ENCODE measurements at places on chromosomes 5 and 9.

DNA sequence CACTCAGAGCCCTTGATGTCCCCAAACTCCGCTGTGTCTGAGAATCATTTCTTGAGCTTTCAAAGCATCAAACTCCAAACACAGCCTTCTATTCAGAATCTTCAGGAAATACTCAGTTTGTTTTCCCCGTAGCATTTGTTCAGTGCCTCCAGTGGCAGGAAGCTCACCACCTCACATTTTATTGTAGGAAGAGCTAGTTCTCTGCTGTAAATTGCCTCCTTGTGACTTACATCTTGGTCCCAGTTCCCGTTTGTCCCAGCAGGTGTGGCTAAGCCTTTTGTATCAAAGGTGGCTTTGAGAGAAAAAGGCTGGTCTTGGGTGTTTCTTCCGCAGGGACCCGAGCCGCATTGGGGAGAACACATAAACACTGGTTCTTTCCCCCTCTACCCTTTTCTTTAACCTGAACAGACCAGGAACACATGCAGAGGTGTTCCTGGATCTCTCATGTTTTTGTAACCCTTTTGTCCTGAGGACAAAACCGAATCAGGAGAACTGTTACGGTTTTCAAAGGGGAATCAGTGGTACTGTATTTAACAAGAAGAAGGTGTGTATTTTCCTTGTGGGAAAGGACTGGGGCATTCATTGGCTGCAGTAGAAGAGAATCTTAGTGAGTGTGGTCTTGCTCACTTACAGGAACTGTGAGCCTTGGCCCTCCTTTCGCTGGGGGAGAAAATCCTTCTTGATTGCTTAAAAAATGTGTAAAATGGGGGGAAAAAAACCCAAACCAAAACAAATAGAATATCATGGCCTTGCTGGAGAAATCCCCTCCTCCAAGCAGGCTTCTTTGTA lies 1.9 kb downstream of the OSMR start:
- no peak for DNase-seq

- DNase-seq = no peak
Measured at GRCh38 chr5:138662599-138662998, 87.4 kb upstream of the HSPA9 start.

DNA sequence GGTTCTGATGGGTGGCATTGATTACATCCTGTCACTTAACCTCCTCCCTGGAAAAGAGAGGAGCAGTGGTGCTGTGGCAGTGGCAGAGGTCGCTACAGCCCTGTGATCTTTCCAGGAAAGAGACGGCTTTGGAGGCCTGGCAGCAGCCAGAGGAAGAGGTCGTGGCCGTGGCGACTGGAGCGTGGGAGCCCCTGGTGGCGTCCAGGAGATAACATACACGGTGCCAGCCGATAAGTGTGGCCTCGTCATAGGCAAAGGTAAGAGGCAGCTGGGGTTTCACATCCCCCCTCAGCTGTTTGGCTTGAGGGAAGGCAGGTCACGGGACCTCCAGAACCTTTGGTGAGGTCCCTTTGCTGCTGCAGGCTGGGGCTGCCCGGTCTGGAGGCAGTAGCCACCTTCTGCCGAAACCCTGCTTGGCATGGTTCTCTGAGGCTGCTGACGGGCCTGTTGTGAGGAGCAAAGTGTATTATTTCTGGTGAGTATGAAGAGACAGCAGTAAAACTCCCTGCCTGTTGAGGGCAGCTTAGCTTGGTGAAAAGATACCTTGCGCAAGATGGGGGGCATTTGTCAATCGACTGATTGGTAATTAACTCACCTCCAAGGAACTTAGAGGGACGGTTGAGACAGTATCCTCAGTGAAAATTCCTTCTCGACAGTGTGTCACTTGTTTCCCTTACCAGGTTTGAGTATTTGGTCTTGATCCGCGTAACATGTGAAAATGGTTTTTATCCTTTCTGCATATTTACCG lies 38.0 kb upstream of the PRDM12 start:
- no peak for DNase-seq

- DNase-seq = no peak
Measured at GRCh38 chr9:98373609-98374008, 118.2 kb upstream of the TBC1D2 start.

GRCh38 chr5:54276048-54276447 lies 34.3 kb downstream of the ARL15 start:
- no peak for DNase-seq

- no peak for DNase-seq
Measured at GRCh38 chr5:118604106-118604505, 384.2 kb downstream of the DTWD2 start.

- DNase-seq = no peak
Measured at GRCh38 chr5:13708432-13708831, 236.1 kb downstream of the DNAH5 start.

DNA sequence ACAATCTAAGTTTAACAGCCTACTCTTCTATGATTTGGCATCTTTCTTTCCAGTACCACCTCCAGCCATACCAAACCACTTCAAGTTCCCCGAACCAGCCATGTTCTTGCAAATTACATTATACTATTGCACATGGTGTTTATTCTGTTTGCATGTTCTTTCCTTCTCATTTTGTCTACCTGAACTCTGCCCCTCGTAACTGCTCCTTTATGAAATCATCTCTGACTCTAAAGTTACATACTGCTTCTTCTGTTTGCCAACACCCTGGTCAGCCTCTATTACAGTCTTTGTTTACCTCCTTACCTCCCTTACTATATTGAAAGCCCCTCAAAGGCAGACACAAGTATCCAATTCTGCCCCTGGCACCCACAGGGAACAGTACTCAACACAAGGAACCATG lies 6.0 kb downstream of the PPP6C start:
- DNase-seq = no peak

DNA sequence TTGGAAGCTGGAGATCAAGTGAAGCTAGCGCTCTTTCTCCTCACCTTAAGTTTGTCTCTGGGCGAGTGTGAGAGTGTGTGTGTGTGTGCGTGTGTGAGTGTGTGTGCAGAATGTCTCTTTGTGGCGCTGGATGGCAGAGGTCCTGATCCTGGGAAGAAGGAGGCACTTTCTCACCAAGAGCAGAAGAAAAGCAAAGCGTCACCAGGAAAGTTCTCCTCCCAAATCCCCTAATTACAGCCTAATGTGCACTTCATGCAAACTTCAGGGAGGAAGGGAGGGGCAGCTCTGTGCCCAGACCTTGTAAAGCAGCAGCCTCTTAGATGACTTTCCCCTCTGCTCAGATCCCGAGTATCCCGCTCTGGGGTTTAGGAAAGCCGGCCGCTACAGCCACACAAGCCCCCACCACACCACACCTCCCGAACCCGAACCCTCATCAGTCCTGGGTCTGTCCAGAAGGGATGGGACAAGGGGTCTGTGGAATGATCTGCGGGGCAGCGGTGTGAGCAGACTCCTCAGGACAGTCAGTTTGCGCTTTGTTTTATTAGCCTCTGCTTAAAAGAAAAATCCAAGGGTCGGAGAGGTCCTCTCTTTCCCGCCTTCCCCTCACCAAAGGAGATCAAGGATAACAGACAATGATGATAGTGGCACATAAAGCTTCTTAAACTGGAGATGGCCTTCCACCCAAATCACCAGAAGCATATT lies at the start of gene HAPLN1:
Gene HAPLN1, minus strand, starts transcription at position 20 of the 702 bp plus-strand sequence. CDS start 47,332 bp downstream, outside the sequence.
- no peak for DNase-seq

- DNase-seq = no peak
Measured at GRCh38 chr5:72478276-72478675, 28.9 kb downstream of the ZNF366 start.

GRCh38 chr5:142797420-142797819 lies 27.2 kb downstream of the ARHGAP26 start:
- DNase-seq = no peak

DNA sequence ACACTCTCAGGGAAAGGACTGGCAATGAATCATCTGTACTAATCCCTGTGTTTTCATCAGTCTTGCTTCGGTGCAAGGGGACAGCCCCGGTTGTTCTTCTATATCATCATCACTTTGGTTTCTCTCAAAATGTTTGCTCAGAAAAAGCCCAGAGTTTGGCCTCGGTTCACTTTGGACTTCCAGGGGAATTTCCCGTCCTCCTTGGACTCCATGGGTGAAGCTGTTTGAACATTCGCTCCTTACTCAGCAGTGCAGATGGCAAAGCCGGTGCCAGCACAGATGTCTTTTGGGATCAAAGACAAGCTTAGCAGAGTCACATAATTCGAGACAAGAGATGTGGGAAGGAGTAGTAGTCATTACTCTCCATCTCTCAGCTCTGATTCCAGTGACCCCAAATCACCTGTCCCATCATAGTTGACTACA lies 69.8 kb upstream of the TNFSF8 start:
- no peak for DNase-seq

GRCh38 chr9:107708791-107709190 lies 219.2 kb upstream of the KLF4 start:
- no peak for DNase-seq

GRCh38 chr5:86337667-86338460 lies 279.9 kb upstream of the COX7C start:
- no peak for DNase-seq

DNA sequence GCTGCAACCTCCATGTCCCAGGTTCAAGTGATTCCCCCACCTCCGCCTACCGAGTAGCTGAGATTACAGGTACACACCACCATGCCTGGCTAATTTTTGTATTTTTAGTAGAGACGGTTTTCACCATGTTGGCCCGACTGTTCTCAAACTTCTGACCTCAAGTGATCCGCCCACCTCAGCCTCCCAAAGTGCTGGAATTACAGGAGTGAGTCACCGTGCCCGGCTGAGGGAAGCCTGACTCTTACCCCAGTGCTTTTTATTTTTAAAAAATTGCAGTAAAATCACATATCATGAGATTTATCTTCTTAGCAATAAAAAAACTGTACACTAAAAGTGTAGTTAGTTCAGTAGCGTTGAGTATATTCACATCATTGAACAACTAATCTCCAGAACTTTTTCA lies 105.3 kb downstream of the SLIT3 start:
- no peak for DNase-seq

Measured in GM20000 (cell line).